ENCODE measurements at places on chromosomes 13 and 19.

DNA sequence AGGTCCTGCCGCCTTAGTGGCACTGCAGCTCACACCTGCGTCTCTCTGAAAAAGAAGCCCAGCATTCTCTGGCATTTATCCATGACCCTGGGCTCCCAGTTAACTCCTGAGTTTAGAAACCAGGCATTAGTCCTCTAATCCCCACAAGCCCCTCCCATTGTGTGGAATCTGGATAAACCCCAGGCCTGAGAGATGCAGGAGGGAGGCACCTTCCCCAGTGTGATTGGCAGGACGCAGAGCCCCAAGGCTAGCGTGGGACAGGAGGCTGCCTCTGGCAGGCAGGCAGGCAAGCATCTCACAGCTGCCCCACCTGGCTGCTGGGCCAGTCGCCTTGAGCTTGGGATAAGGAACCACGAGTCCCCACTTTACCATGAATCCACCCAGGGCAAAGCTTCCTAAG lies 11.0 kb upstream of the SERPINE3 start:
- no peak for DNase-seq

DNA sequence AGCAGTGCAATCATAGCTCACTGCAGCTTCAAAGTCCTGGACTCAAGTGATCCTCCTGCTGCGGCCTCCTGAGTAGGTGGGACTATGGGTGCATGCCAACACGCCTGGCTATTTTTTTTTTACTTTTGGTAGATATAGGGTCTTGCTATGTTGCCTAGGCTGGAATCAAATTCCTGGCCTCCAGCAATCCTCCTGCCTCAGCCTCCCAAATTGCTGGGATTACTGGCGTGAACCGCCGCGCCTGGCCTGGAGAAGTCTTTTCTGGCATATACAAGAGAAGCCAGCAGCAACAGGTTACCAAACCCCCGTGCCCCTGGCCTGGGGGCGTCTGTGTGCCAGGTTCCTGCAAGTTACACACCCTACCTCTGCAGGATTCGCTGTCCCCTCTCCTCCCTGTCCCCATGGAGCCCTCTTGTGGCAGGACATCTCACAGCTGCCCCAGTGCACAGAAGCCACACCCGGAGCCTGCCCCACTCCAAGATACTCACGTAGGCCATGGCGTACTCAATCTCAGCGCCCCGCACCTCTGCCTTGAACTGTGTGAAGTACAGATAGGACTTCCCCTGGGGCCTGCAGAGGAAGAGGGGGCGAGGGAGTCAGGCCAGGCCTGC lies 9.9 kb downstream of the MYDGF start:
- DNase-seq, result peak; percentile 50

- no peak for DNase-seq
These were observed 30.3 kb downstream of the ADPRHL1 start for GRCh38 chr13:113422807-113423519.

GRCh38 chr19:19382118-19382517 lies 23.4 kb upstream of the GATAD2A start:
- no peak for DNase-seq

DNA sequence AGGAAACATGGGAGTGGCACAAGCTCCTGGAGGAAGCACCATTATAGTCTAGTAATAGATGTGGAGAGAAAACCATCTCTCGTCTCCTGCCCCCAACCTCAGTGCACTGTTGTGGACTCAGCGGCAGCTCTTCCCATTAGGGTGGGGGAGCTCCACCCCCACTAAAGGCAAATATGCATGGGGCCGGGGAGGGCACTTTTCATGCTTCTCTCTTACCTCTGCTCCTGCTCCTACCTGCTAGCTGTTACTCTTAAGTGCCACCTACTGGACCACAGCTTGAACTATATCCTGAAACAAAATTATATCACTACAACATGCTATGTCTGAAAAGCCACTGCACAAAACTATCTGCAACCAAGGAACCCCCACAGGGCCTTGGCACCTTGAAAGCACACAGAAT lies 112.6 kb upstream of the DACH1 start:
- DNase-seq, result no peak

- DNase-seq, result no peak
These were observed 38.9 kb downstream of the SOX1 start for GRCh38 chr13:112105892-112106291.

- DNase-seq, result no peak
These were observed 56.1 kb downstream of the PDS5B start for GRCh38 chr13:32642316-32642715.

DNA sequence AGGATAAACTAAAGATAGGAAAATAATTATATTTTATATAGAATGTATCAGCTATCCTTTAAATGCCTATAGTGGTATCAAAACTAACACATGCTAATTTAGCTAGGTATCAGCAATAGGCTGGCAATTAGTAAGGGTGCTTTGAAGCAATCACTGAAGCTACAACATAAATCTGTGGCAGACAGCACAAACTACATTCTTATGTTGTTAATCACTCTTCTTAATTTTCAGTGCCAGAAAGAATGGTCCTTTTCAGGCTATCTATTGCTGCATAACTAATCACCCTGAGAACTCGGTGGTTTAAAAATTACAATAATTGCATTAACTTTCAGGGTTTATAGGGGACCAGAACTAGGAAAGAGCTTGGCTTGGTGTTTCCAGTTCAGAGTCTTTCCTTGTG lies 963.1 kb downstream of the EFNB2 start:
- DNase-seq, result no peak

GRCh38 chr19:43747557-43748204 lies 7.1 kb downstream of the SMG9 start:
- DNase-seq, result peak; percentile 21

DNA sequence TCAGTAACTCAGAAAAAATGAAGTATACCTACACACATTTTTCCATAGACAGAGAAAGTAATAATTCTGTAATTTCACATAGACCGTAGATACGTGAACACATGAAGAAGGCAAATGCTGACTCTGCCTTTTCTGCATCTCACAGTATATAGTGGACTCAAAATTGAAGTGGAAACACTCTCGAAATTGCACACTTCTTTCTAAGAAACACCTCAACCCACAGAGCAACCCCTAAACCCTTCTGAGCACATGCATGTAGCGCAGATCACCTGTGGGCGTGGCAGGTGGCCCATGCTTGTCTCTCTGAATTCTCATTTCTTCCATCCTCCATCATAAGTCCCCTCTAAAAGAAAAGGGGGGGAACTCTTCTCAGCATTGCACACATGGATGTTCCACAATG lies 34.7 kb downstream of the COL4A1 start:
- no peak for DNase-seq

GRCh38 chr19:10544242-10544752 lies 593 bp downstream of the ATG4D start:
- DNase-seq, result peak; percentile 30

- DNase-seq, result peak; percentile 68
These were observed 546 bp upstream of the ZNF546 start for GRCh38 chr19:39996218-39996810.

- no peak for DNase-seq
These were observed 793 bp downstream of the LRFN1 start for GRCh38 chr19:39319892-39320248.

GRCh38 chr19:41641879-41642485 lies 15.1 kb upstream of the CEACAM4 start:
- DNase-seq, result peak; percentile 85

GRCh38 chr19:30722761-30723160 lies 350.6 kb downstream of the ZNF536 start:
- no peak for DNase-seq

DNA sequence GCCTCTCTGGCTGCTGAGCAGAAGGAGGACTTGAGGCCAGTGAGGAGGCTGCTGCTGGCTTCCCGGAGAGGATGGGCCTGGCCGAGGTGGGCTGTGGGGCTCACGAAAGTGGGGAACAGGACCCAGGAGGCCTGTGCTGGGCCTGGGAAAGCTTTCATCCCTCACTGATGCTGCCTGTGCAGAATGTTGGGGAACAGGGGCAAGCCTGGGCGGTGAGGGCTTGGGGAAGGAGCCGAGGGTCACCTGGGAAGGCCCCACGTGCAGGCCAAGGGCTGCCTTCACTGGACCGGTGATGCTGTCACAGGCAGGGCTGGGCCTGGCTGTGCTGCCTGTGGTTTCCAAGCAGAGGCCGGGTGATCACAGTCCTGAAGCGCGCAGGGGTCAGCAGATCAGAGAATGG lies 9.4 kb downstream of the AP1M1 start:
- no peak for DNase-seq

- no peak for DNase-seq
These were observed 7.0 kb downstream of the KLF5 start for GRCh38 chr13:73065665-73066340.

DNA sequence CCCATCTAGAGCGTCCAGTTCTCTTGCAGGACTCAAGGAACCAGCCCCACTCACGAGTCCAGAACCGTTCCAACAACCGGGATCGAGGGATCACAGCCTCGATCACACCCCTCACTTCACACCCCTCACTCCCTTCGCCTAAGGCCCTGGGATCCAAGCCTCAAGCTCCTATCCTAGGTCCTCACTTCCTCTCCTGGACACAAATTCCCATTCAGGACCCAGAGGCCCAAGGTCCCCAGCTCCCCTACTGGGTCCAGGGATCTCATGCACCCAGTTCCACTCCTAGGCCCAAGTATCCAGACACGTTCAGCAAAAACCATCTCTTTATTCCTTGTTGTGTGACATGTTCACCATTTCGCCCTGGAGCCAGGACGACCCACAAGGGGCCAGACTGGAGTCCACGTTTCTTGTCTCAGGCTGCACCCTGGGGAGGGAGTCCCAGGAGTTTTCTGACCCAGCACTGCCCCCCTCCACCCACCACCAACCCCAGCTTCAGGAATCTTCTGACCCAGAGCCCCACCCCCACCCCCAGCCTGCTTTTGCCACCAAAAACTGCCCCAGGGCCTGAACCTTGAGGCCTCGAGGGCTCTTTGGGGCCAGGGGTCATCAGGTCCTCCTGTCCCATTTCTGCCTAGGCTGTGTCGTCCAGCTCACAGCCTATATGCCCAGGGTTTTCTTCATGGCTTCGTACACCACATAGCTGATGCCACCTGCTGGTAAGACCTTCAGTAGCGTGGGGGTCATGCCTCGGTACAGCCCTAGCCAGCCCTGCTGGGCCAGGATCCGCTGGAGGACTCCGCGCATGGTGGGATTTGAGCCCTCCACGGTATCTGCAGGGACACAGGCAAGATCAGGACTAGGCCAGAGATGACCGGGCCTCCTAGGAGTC lies 1.4 kb upstream of the KHSRP start:
- peak; percentile 47 for DNase-seq

- no peak for DNase-seq
These were observed 11.6 kb downstream of the SLC27A5 start for GRCh38 chr19:58500242-58500641.

GRCh38 chr19:1837625-1838105 lies 10.6 kb downstream of the REXO1 start:
- DNase-seq, result peak; percentile 71

GRCh38 chr13:33610438-33611120 lies 207.4 kb upstream of the RFC3 start:
- peak; percentile 59 for DNase-seq

- DNase-seq, result no peak
These were observed 35.8 kb downstream of the SMAD9 start for GRCh38 chr13:36884235-36884634.

All from activated naive CD4-positive, alpha-beta T cell treated with anti-CD3 and anti-CD28 coated beads for 36 hours (primary cell).